CD4-positive, CD25-positive, alpha-beta regulatory T cell (primary cell): ENCODE measurements at places on chromosomes 12 and 14. TPM values are rescaled to one million over a fixed set of nuclear protein-coding genes. Genes with fewer than 3 reads are reported as not detected.

Gene TAS2R13
- polyA plus RNA-seq, result not detected

DNA sequence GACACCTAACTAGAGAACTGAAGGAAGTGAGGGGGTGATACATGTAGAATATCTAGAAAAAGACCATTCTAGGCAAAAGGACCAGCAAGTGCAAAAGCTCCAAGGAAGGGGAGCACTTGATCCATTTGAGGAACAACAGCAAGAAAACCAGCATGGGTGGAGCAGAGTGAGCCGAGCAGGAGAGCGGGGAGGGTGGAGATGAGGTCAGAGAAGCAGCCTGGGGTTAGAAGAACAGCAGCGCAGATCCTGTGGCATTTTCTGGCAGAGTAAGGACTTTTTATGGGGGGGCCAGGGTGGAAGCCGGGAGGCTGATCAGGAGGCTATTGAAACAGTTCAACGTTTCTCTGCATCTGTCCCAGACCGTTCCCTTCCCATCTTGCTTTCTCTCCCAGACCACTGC lies 24.5 kb upstream of the TMCC3 start:
- DNase-seq, result no peak

- DNase-seq, result no peak
These were observed 9.5 kb downstream of the BTG1 start for GRCh38 chr12:92136026-92136730.

GRCh38 chr12:108119126-108119973 lies 9.7 kb upstream of the WSCD2 start:
- no peak for DNase-seq

DNA sequence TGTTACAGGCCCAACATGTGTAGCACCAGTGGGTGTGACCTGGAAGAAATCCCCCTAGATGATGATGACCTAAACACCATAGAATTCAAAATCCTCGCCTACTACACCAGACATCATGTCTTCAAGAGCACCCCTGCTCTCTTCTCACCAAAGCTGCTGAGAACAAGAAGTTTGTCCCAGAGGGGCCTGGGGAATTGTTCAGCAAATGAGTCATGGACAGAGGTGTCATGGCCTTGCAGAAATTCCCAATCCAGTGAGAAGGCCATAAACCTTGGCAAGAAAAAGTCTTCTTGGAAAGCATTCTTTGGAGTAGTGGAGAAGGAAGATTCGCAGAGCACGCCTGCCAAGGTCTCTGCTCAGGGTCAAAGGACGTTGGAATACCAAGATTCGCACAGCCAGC lies 8.6 kb downstream of the BCL2L14 start:
- no peak for DNase-seq

DNA sequence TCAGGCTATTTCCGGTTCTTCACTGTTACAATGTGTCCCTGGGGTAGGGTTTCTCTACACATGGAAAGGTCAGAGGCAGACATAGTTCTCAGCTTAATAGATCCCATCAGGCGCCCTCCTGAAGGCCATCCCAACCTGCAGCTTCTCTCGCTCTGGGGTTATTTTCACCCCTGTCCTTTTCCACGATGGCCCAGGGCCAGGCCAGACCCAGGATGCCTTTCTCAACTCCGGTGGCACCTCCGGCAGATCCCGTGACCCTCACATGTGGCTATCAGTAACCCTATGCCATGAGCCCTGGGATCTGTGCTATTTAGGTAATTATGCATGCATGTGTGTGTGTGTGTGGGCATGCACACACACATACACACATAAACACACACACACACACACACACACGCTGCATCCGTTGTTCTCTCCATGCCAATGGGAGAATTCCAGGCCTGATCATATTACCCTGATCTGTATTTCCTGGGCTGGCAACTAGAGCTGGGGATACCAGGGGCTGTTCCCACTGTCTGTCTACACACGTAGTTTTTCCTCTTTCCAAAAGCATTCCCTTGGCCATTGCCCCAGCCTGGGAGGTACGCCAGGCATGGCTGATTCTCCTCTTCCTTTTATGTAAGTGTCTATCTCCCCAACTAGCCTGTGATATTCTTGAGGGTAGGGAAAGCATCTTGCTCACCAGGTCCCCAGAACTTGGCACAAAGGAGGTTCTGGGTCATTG lies 51.2 kb upstream of the NOS1 start:
- no peak for DNase-seq

GRCh38 chr12:6791931-6792520 lies 2.7 kb downstream of the CD4 start:
- DNase-seq, result no peak
